ENCODE measurements at places on chromosomes 3 and 15. TPM values are rescaled to one million over a fixed set of nuclear protein-coding genes. Genes with fewer than 3 reads are reported as not detected.

GRCh38 chr15:72800833-72801481 is 17.4 kb upstream of the ADPGK start:
- H3K4me3 ChIP-seq = no peak overlapping the region
- H3K27me3 ChIP-seq = no peaks in the 10 kb centered on the region
- H3K36me3 ChIP-seq = no peaks in the 10 kb centered on the region

DNA sequence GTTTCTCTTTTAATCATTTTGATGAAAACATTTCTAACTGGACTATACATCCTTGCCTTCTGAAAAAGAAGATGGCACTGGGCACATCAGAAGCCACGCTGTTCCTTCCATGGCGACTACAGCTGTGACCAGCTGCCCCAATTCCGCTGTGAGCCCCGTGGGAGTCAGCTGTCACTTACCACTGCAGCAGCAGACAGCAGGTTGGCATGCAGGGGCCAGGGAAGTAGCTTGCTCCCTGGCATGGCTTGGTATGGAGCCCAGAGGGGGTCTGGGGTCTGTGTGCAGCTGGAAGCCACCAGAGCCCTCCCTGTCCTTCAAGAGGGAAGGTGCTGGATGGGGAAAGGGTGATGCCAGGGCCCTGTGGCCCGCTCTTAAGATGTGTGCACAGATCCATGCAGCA is 4.5 kb upstream of the ZXDC start:
- H3K36me3 ChIP-seq = no peaks in the 10 kb centered on the region
- H3K4me3 ChIP-seq = no peak overlapping the region
- H3K27ac ChIP-seq = no peak overlapping the region
- no peak for DNase-seq
- H3K27me3 ChIP-seq = no peaks in the 10 kb centered on the region

- no peaks in the 10 kb centered on the region for H3K4me1 ChIP-seq
- no peak overlapping the region for H3K4me3 ChIP-seq
- no peak for DNase-seq
- H3K27me3 ChIP-seq = peaks cover 3% of the 10 kb centered on the region
- H3K27ac ChIP-seq = no peak overlapping the region
Measured at GRCh38 chr15:88126695-88127431, 129.7 kb downstream of the NTRK3 start.

GRCh38 chr15:39640665-39641064 is 59.8 kb downstream of the THBS1 start:
- H3K27me3 ChIP-seq = no peaks in the 10 kb centered on the region
- H3K27ac ChIP-seq = no peak overlapping the region
- H3K36me3 ChIP-seq = no peaks in the 10 kb centered on the region
- H3K4me1 ChIP-seq = no peaks in the 10 kb centered on the region

DNA sequence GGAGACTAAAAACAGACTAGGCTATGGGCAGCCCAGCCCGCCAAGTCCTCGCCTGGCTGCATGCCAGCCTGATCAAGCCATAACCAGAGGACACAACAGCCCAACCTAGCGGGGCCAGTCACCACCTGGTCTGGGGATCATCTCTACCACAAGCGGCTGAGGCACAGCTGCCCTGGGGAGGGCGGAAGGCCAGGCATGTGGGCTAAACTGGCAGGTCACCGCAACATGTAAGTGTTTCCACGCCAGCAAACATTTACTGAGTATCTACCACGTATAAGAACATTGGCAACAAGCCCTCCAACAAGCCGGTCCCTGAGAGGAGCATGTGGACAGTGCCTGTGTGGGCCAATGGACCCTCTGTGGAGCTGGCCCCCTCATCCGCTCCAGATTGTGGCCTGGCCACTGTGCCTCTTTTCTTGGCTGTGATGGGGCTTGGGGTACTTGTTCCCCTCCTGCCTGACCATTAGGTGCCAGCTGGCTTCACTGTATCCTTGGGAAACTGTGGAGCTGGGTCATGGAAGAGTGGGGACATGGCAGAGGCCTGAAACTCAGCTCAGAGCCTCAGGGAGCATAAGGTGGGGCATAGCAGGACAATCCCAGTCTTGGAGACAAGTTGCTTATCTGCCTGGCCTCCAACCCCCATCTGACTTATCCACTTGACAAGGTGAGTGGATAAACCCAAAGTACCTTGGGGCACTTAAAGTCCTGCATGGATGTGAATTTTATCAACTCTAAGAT is 9.0 kb downstream of the UBXN7 start:
- no peak for DNase-seq
- H3K27ac ChIP-seq = no peak overlapping the region
- no peaks in the 10 kb centered on the region for H3K4me1 ChIP-seq
- no peaks in the 10 kb centered on the region for H3K27me3 ChIP-seq
- no peak overlapping the region for H3K4me3 ChIP-seq

GOLGA8R gene
- polyA plus RNA-seq = 1.9 TPM

SPSB4 gene
- not detected for polyA plus RNA-seq

ZNF80 gene
- 0.04 TPM for polyA plus RNA-seq

GRCh38 chr15:66673410-66674322 is 28.4 kb upstream of the SMAD6 start:
- DNase-seq = no peak
- H3K27ac ChIP-seq = no peak overlapping the region
- no peak overlapping the region for H3K4me3 ChIP-seq
- peaks cover 5% of the 10 kb centered on the region for H3K27me3 ChIP-seq

All from B cell (primary cell).